ENCODE measurements at places on chromosomes 1 and 21. TPM values are rescaled to one million over a fixed set of nuclear protein-coding genes. Genes with fewer than 3 reads are reported as not detected.

PCNT gene
- total RNA-seq = 5.2 TPM

DNA sequence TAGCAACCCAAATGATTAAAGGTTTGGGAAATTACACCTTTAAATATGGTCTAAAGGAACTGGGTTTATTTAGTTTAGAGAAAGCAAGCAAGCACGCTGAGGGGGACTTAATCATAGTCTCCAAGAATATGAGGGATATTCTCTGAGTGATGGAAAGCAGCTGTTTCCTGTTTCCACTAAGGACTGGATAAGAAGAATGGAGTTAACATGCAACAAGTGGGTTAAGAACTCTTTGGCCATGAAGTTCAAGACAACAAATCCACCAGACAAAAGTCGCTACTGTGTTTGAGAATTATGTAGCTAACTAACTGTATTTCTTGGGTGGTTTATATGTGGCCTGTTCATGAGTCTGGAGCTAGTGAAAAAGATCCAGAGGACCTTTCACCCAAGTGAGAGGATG, 85.7 kb downstream of the TGFB2 start:
- DNase-seq = no peak

- no peak for DNase-seq
Observed at GRCh38 chr21:26739189-26739588, 106.0 kb downstream of the ADAMTS1 start.

GRCh38 chr1:70948396-70949017, 99.1 kb downstream of the PTGER3 start:
- DNase-seq = no peak

GRCh38 chr1:5649795-5650194, 342.4 kb downstream of the NPHP4 start:
- no peak for DNase-seq

DNA sequence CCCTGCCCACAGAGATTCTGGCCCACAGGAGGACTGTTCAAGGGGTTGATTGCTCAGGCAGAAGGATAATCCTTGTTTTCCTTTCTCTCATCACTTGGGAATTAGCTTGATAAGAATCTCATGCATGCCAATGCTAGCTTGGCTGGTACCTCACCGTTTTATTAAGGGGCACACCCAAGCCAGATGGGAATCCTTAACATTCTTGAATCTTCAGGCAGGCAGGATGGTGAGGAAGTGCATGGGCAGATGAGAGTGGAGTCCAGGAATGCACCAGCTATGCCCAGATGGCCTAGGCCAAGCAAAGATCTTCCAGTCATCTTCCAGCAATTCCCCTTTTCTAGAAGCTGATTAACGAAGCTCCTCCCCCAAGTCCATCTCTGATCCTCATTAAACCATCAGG, 4.1 kb upstream of the LCE7A start:
- DNase-seq = no peak

GRCh38 chr21:38139380-38140168, 117.2 kb upstream of the KCNJ15 start:
- DNase-seq = peak; percentile 93

GRCh38 chr1:89887270-89887669, 66.4 kb downstream of the LRRC8D start:
- no peak for DNase-seq

DIRAS3 gene
- 0.06 TPM for total RNA-seq
